SW 1271 (cell line): ENCODE measurements at places on chromosomes 7 and 10.

DNA sequence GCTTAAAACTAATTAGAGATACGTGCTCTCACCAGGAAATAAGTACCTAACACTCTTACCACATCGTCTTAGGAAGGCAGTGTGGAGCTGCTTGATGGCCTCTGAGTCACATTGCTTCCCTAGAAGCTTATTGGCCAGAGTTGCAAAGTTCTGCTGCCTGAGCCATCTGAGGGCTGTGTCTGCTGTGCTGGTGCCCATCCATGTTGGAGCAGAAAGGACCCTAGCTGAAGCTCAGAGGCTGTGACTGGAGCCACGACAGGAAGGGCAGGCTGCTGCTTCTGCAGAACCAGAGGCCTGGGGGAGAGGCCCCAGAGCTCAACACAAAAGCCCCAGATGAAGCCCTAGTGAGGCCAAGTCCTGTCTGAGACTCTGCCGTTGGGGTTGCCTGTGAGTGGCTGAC lies 64.8 kb upstream of the IGFBP3 start:
- DNase-seq: no peak

DNA sequence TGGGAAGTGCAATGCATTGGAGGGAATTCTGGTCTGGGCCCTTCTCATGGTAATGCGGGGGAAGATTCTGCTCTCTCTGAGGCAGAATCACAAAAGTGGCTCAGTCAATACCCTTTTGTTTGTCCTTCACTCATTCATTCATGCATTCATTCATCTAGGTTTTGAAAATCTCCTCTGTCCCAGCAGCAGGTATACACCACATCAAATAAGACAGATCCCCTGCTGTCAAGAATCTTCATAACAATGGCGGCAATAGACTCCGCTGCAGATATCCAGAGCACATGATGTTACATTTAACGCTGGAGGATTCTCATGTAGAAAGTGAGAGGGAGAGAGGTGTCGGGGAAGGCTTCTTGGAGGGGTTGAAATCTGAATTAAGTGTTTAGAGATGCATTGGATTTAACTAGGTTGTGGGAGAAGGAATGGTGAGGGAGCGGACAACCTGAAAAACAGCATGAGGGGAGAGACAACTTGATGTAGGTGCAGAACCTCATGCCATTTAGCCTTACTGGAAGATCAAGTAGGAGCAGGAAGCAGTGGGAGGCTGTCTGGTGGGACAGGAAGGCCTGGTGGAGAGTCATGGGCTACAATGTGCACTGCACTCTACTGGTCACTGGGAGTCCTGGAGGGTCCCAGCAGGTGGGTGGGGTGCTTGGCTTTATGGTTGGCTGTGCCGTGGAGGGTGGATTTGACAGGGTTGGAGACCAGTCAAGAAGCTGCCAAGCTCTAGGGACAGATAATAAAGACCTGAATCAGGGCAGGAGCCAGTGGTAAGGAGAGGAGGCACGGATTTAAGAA lies 5.2 kb upstream of the FAM180A start:
- no peak for DNase-seq

DNA sequence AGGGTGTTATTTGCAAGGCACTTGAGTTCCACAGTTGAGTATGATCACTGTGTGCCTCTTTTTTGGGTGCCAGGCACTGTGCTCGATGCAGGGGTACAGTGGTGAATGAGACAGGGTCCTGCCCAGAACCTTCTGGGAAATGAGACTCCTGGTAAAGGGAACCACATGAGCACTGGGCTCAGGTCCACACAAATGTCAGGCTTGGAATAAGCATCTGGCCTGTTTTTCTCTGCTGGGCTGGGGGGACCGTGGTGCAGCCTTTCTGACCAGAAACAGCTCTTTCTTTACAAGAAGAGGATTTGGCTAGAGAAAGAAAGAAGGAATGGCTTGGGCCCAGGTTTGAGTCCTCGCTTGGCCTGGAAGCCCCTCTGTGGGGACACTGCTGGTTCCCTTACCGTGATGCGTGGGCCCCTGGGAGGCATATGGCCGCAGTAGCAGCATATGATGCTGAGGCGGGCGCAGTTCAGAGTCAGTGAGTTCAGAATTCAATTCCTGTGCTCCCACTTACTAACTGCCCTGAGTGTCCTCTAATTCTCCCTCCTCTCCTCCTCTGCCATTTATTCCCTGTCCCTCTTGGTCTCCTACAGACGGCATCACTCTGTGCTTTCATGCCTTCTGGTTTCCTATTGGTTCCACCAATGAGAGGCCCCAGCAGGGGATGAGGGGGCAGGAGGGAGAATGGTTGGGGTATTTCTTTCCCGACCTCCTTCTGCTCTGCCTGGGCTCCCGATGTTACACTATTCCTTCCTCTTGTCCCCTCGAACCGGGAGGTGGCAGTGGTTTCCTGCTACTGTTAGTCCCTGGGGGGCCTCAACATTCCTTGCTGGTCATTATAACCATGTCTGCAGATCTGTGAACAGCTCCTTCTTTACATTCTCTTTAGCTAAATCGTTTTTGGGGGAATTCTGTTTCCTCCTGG lies 9.6 kb upstream of the KCP start:
- no peak for DNase-seq

GRCh38 chr7:1160670-1161021 lies 650 bp upstream of the ZFAND2A start:
- peak; percentile 53 for DNase-seq

DNA sequence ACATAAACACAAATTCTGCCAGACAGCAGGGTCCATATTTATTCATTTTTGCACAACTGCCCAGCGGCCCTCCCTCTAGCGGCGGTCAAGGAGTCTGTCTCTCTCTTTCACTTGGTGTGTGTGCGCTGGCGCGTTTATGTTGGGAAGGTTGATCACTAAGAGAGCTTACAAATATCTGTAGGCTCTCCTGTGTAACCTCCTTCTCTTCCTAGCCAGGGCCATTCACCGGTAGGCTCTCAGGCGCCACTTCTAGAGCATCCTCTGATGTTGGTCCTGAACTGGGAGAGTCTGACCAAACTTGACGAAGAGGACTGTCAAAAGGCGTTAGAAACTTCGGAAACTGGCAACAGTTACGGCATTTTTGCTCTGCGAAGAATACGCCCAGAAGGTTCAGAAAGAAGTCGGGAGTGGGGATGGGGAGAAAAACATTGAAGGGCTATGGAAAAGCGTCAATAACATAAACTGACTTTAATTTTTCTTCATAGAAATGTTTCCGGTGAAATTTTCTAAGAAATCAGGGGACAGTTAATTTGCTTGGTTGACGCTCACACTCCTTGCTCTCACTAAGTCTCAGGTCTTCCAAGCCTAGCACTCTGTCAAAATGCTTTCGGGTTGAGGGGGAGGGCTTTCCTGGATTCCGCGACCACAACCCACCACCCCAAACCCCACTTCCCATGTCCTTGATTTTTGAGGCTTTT lies 731.1 kb downstream of the ZWINT start:
- no peak for DNase-seq

GRCh38 chr7:70752794-70753241 lies 379.1 kb upstream of the GALNT17 start:
- DNase-seq: no peak

DNA sequence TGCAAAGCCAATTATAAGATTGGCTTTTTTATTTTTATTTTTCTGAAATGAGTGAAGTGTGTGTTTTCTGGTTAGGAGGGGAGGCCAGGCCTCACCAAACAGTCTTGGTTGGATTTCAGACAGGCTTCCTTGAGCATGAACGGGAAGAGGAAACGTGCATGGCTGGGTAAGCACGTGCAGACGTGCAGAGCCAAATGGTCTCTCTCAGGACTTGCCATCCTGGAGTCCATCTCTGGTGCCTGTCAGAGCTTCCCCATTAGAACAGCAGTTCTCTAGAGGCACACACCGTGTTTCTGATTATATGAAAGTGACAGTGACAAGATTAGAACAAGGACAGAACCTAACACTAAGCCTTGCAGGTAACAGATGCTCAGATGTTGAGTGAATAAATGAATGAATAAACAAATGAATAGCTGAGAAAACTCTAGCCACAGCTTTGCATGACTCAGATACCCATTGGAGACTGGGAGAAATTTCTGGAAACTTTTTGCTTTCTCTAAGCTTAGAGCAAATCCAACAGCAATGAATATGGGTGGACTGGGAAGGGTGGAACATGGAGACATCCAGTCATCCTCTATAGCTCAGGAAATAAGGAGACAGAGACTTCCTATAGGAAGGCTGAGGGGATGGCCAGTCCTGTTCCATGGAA lies 11.8 kb upstream of the CALD1 start:
- DNase-seq: no peak

DNA sequence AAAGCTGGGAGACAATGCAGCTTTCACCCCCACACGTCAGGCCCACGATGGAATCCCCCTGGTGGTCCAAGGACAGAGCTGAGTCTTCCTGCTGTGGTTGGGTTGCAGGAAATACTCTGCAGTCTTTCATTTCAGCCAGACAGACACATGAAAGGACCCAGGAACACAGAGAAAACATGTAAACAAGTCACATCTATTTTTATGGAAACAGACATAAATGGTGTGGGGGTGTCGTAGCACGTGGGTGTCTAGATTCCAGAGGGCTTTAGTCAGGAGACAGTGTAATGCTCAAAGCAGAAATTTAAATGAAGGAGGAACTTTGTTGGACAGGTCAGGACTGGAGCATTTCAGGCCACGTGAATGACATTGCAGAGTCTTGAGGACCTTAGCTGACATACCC lies 444.6 kb downstream of the SUGCT start:
- DNase-seq: no peak

GRCh38 chr7:20176578-20177242 lies 40.5 kb downstream of the MACC1 start:
- no peak for DNase-seq

DNA sequence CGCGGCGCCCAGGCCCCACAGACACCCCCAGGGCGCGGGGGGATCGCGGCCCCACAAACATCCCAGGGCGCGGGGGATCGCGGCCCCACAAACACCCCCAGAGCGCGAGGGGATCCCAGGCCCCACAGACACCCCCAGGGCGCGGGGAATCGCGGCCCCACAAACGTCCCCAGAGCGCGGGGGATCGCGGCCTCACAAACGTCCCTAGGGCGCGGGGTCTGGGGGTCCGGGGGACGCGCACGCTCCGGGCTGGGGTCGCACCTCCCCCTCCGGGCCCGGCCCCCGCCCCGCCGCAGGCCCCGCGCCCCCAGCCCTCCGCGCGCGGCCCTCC lies 382 bp downstream of the DIP2C start:
- DNase-seq: no peak

DNA sequence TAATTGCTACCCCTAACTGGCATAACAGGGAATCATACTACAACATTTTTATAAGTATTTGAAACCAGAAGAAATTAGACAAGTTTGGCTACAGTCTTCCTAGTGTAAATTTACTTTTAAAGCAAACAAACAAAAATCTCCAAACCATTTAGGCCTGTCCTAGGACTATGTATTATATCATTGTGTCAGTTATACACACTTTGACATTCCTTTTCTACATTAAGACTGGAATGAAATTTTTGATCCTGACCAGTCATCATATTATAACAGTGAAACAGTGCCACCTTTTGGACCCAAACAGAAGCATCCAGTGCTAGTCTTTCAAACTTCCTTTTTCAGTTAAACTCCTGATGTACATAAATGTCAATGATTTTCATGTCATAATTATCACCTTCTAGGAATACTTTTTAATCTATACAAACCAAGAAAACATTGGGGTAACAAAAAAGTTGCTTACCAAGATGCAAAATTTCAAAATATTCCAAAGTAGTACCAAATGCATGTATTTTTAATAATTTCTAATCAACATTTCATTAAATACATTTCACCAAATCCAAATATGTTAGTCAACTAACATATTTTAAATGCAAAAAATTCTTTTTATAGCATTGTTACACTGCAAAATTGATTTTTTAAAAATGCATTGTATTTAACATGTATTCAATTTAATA lies 75.7 kb downstream of the IMMP2L start:
- DNase-seq: no peak

GRCh38 chr10:125264091-125264490 lies 103.7 kb upstream of the CTBP2 start:
- DNase-seq: no peak

DNA sequence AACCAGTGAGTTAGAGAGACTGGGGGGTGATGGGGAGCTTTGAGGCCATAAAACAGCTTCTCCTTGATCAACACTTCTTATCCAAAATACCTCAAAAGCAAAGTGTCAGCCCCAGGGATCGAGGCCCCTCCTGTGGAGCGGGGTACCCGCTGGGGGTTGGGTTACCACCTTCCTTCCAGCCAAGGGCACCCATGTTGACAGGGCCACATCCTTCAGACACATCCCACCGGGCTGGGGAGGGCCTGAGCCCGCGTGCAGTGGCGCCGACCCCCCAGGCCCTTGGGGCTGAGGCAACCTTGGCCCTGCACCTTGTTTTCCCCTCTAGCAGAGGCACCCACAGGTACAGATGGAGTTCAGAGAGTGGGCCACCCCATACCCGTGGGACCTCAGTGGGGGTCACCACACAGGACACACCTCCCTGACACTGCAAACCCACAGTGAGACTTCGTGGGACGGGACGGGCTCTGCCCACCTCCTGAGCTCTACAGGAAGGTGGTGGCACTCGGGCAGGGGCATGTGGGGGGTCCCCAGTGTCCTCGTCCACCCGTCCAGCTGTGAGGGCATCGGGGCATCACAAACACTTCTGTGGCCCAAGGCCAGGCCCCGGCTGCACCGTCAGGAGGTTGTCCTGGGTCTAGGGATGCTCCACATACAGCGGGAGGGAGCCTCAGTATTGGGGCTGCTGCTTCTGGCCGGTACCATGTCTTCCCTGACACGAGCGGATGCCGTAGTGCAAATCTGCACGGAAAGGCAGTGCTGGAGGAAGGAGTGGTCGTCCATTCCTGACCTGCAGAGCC lies 10.7 kb downstream of the DPYSL4 start:
- DNase-seq: no peak

- DNase-seq: no peak
Observed at GRCh38 chr7:11896663-11897062, 64.7 kb upstream of the THSD7A start.

DNA sequence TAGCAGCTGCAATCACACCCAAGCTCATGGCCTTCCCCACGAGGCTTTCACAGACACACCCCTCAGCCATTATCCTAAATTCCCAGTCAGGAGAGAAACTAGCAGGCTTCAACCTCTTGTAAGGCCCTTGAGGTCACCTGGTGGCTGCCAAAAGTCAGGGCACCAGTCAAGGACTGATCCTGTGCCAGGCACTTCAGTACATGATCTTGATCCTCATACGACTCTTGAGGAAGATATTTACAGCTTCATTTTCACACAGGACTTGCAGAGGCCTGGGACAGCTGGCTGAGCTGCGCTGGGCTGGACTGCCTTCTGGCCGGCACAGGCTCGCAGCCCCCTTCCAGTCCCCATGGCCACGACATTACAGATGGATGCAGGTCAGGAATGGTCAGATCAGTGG lies 8.8 kb downstream of the PDAP1 start:
- no peak for DNase-seq

DNA sequence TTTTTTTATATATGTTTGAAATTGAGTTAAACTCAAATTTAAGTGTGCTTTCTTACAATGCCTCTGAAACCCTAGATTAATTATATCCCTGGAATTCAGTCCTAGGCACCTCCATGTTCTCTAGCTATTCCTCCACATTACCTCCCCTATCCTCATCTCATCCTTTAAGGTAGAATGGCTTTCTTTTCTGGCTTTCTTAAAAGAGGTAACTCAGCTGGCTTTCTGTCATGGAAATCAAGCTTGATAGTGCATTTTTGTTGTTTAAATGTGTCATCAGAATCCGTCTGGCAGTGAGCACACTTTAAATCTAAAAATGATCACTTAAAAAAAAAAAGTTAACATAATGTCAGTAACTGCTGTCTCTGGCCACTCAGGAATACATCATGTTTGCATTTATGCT lies 42.2 kb downstream of the AHR start:
- no peak for DNase-seq
